ENCODE measurements at places on chromosomes 1 and 21.
A peak's percentile ranks its signal among the peaks of the same experiment; 100 is the strongest.

DNA sequence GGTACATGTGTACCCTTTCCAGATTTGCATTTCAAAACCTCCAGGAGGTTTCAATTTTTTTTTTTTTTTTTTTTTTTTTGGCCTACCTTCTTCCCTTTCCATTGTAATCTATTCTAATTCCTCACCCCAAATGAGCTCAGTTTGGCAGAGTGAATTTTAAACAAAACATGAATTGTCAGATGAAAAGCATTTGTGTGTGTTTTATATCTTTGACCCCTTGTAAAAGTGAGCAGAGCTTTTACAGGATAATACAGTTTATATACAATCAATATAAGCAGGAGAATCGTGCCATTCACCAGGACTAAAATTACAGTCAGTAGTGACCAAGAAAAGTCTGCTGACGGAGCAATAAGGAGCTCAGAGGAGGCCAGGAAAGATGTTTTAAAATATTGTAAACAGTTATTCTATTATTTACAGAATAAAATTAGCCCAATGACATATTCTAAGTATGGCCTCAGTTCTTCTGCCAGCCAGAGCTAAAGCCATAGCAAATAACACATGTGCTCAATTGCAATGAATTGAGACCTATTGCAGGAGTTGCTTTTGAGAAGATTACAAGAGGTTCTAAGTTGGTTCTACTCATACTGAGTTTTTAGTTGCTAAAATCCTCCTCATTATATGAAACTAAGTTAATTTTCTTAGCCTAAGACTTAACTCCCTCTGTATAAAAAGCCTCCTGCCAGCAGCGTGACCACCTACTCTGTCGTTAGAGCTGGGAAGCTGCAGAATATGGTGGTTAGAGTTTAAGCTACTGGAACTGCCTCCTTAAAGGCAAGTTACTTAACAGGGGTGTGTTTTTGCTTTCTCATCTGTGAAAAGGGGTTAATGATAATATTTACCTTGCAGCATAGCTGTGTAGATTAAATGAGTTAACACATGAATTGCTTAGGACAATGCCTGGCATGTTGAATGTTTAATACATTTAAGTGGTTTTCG, 50.8 kb upstream of the ZNF326 start:
- DNase-seq: no peak

GRCh38 chr1:165288350-165289120, 68.0 kb downstream of the LMX1A start:
- no peak for DNase-seq

GRCh38 chr1:209157546-209158249, 425.8 kb upstream of the CAMK1G start:
- no peak for DNase-seq

DNA sequence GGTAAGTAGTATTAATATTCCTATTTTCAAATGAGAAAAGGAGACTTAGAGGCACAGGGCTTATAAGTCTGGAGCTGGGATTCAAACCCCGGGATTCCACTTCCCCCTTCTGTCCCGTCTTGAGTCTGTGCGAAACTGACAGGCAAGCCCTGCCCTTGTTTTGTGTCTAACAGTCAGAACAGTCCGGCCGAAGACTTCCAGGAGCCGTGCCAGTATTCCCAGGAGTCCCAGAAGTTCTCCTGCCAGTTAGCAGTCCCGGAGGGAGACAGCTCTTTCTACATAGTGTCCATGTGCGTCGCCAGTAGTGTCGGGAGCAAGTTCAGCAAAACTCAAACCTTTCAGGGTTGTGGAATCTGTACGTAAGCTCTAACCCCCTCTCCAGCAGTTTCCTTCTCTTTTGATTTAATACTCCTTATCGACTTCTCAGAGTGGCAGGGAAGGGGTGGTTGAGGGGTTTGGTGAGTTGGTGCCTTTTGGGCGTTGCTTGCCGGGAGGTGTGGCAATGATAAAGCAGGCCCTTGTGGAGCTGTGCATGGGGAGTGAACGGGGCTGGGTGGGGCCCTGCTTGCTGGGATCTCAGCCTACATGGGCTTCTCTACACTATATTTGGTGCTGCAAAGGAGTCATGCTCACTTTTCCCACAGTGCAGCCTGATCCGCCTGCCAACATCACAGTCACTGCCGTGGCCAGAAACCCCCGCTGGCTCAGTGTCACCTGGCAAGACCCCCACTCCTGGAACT, 29.4 kb downstream of the IL6R start:
- no peak for DNase-seq

DNA sequence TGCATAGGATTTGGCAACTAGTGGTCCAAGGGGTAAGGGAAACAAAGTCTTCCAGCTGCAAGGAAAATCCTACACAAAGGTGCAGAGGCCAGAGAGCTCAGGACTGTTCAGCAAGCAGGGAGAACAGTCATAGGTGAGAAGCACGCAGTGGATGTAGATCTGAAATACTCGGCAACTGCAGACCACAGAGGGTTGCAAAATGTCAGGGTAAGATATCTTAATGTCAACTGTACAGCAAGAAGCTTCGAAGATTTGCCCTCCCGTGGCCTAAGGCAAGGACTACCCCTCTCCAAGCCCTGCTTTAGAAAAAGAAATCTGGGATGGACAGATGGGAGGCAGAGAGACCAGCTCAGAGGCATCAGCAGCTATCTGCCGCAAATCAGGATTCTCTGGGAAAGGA, 153.4 kb upstream of the IRF2BP2 start:
- DNase-seq: no peak

DNA sequence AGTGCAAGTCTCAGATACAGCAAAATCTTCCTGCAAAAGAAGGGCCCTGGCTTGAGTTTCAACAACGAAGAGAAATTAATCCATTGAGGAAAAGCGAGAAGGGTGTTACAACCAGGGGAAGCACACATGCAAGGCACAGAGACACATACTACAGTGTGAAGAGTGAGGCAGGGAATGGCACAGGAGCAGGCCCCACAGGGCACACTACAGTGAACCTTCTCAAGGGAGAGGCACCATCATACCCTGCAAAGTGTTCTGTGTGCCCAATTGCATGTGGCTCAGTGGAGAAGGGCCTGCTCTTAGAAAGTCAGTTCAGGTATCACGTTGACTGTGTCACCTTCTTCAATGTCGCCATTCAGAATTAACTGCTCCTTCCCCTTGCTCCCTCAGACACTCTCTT, 60.3 kb downstream of the LMX1A start:
- DNase-seq: no peak

DNA sequence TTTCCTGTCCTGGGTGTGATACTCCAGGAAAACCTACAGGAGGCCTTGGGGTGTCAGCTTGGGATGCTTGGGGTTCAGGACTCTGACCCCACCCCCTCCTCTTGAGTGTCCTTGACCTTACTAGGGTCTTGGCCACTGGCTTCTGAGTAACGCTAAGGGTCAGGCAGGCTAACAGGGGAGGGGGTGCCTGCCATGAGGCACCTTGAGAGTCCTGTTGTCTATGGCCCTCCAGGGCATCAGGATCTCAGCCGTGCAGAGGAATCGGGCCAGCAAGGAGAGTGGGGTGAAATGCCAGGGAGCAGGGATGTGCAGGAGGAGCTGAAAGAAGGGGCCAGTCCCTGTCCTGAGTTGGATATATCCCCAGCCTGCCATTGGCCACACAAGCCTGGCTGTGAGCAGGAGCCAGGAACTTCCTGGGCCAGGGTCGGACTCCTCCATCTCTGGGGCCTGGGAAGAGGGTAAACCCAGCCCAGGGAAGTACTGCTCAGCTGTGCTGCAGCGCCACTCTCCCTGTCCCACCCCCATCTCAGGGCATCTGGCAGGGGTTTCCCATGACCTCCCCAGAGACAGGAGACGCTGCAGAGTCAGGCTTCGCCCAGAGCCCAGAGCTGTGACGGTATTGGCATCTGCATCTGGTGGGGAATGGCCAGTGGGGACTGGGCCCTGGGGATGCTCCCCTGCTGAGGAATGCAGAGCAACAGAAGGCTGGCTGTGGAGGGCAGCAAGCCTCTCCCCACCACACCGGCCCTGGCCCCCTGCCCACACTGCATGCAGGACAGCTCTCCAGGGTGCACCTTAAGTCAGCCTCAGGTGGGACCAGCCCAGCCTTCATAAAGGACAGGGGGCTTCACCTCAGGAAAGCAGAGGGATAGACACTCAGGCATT, 6.3 kb downstream of the KIF21B start:
- DNase-seq: no peak

GRCh38 chr1:227793948-227794816, 21.3 kb upstream of the PRSS38 start:
- no peak for DNase-seq

- no peak for DNase-seq
Measured at GRCh38 chr1:41795205-41795762, 123.4 kb downstream of the HIVEP3 start.

GRCh38 chr1:224047538-224047937, 66.4 kb upstream of the FBXO28 start:
- no peak for DNase-seq

GRCh38 chr1:61428146-61428545, 296.8 kb downstream of the TM2D1 start:
- no peak for DNase-seq

- DNase-seq: no peak
Measured at GRCh38 chr1:153360592-153361479, 3.2 kb downstream of the S100A9 start.

DNA sequence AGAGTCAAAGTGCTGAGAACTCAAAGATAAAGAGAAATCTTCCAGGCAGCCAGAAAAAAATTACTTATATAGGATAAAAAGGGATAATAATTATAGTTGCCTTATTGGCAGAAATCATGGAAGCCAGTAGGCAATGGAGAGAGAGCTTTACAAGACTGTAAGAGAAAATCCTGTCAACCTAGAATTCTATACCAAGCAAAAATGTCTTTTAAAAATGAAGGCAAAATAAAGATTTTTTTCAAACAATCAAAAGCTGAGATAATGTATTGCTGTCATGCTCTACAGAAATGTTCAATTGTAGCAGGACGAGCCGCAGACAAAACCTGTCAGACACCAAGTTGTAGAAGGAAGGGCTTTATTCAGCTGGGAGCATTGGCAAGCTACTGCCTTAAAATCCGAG, 26.8 kb upstream of the RAB4A start:
- DNase-seq: no peak

DNA sequence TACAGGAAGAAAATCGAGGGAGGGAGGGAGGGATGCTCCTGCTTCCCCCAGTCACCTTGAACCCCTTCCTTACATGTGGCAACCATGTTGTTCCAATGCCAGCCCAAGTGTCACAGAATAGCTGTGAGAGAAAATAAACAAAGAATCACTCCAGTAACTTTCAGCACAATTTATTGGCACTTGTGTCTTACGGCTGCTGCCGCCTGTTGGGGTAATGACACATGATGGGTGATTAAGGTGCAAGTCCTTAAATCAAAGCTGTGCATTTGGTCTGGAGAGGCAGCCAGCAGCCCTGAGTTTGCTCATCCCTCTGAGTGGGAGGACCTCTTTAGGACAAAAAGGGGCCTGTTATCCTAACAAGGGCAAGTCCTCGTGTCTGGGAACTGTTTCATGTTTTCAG, 377.7 kb downstream of the PCP4 start:
- no peak for DNase-seq

DNA sequence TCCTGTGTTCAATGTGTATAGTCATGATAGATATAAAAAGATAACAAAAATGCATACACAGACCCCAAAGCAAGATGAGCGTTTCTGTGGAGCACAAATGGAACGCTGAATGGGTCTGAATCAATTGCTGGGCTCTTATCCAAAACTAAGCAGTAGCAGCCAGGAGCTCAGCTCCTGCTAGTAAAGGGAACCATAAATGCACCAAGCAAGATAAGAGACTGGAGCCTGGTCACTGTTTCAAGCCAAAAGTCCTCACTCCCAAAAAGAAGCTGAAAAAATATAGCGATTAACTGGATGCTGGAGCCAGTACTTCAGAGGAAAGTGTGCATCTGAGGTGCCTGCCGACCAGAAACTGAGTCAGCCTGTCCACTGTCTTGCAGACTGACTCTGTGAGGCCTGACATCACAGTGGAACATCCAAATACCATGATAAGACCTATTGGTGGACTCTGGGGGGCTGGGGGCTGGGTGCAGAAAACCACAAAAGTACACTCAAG, 68.9 kb downstream of the LRRC8C start:
- peak; percentile 29 for DNase-seq

- no peak for DNase-seq
Measured at GRCh38 chr1:153357076-153357852, 390 bp upstream of the S100A9 start.

GRCh38 chr21:25464275-25464674, 143.0 kb downstream of the MRPL39 start:
- DNase-seq: no peak

DNA sequence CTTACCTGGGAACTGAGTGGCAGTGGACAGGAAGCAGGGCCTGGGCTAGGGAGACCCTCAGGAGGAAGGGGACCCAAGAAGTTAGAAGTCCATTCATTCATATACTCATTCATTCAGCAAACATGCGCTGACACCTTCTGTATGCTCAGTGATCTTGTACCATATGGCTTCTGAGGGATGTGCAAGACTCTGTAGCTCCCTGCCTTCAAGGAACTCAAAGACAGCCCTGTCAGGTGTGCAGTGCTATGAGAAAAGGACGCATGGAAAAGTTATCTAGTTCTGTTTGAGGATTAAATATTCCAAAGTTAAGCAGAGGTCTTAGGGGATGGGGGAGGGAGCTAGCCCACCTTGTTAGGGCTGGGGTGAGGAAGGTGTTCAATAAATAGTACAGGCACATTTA, 12.5 kb downstream of the DMAP1 start:
- no peak for DNase-seq

- DNase-seq: no peak
Measured at GRCh38 chr21:32214654-32215305, 64.1 kb downstream of the MIS18A start.

DNA sequence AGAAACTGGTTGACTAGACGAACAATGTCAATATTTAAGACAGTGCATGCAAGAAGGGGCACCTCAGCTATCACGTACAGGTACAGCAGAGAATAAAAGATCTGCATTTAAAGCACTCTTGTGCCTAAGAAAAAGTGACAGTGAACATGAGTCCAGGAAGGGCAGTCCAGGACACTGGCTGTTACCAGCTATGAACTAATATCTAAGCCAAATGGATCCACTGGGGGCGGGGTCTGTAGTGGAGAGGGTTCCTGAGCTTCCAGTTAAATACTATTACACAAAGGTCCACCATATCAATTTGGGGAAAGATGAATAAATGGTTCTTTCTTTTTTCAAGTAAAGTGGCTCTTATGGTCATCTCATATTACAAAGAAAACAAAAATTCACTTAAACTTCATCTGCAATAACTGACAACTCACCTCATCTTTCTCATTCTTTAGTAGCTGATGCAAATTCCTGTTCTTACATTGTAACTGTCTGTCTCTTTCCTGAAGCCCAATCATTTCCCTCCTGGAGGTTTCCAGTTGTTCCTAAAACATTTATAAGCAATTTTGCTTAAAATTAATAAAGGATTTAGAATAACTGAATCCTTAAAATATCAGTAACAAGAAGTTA, 24.5 kb downstream of the SSX2IP start:
- DNase-seq: no peak

- DNase-seq: no peak
Measured at GRCh38 chr1:100778748-100779147, 59.2 kb downstream of the VCAM1 start.

- no peak for DNase-seq
Measured at GRCh38 chr1:15341634-15342407, 67.9 kb upstream of the EFHD2 start.

DNA sequence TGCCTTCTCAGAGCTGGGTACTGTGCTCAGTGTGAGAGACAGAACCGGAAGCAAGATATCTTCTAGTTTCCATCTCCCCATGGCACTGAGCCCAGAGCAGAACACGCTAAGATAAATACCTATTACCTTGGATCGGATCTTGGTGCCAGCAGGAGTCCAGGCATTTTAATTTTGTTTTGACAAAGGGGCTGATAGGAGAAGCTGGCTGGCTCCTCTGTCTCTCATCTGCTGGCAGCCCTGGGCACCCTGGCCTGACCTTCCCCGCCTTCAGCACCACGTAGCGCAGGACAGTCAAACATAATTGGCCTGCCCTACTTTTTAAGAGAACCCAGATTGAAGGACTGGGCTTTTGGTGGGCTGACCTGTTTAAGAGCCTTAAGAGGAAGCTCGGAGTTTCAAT, 160.7 kb upstream of the KLHDC7A start:
- DNase-seq: no peak

Measured in stimulated activated CD4-positive, alpha-beta T cell treated with anti-CD3 and anti-CD28 coated beads, TNF-alpha, amount 100 ng/mL, for 4 hours (primary cell).